NCI-H1048 (cell line): ENCODE measurements at places on chromosomes 1 and 21.

DNA sequence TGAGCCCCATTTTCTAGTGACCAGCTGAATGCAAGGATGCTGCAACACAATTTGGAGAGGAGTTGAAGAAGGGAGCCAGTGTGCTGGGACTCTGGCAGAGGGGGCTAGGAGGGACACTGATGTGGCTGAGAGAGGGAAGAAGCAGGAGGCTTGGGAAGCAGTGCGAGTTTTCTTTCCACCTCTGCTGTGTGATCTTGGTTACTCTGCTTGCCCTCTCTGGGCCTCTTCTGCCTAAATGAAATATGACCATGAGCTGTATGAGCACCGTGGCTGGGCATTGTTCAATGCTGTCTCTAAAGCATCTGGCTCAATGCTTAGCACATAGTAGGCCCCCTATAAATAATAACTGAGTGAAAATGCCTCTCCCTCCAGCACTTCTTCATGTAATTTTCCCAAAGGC is 65.3 kb upstream of the PAX7 start:
- no peak for DNase-seq

- no peak for DNase-seq
Observed at GRCh38 chr1:235525314-235525713, 21.1 kb upstream of the B3GALNT2 start.

- DNase-seq: no peak
Observed at GRCh38 chr1:92749024-92749634, 35.8 kb downstream of the EVI5 start.

DNA sequence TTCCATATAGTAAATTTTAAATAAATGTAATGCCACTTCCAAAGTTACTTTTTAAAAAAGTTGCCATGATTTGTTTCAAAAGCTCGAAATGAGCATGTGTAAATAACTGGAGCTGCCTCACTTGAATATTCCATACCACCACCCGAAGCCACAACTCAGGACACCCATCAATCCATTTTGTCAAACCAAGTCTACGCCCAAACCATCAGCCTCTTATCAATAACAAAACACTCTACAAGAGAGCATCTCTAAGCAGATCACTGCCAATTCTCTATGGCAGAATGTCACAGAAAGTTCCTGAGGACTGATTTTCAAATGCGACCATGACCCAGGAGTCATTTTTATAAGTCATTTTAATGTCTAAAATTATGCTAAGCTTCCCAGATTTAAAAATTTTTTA is 4.5 kb downstream of the HNRNPR start:
- no peak for DNase-seq

DNA sequence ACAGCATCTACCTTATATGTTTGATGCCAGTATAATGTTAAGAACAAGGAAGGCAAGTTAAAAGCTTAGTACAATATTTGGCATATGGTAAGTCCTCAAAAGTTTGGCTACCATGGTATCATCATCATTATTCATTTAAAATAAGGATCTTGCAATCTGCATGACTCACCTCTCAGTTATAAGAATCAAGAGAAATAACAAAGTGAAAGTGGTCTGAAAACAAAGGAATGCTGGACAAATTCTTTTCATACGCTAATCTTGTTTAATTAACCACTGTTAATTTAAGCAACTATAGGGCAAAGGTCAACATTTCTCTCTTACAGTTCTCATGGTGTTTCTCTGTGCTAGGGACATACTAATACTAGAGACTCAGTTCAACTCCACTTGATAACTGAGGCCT is 13.0 kb upstream of the CLDN19 start:
- no peak for DNase-seq

DNA sequence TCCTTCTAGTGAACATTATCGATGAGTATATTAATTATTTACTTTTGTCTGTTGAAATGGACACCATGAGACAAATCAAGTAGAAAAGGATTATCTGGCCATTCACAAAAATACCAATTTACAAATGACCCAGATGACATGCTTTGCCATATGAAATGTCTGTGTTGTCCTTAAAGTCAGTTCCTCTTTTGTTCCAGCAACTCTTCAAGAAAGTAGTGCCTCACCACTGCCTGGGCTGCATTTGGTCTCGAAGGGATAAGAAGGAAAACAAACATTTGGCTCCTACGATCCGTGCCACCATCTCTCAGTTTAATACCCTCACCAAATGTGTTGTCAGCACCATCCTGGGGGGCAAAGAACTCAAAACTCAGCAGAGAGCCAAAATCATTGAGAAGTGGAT is 79.6 kb downstream of the RGL1 start:
- DNase-seq: no peak
